ENCODE measurements at places on chromosomes 6 and 20.
A peak's percentile ranks its signal among the peaks of the same experiment; 100 is the strongest.

DNA sequence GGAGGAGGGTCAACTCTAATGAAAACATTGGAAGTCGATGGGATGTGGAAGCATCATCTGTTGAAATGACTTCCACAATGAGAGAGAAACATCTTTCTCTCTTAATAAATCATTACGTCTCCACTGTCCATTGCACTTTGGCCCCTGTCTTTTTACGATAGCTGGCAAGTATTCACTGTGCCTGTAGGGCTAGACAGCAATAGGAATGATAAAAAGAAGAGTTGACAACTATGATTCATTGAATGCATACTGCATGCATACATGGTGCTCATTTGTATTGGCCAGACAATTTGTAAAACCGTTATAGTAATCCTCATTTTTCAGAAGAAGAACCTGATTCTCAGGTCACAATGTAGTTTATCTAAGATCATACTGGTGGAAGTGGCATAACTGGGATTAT, 220.3 kb downstream of the KCNQ5 start:
- no peak for DNase-seq
- no peak overlapping the region for H3K4me3 ChIP-seq
- no peaks in the 10 kb centered on the region for H3K27me3 ChIP-seq
- H3K4me1 ChIP-seq: no peaks in the 10 kb centered on the region
- no peak overlapping the region for H3K27ac ChIP-seq

DNA sequence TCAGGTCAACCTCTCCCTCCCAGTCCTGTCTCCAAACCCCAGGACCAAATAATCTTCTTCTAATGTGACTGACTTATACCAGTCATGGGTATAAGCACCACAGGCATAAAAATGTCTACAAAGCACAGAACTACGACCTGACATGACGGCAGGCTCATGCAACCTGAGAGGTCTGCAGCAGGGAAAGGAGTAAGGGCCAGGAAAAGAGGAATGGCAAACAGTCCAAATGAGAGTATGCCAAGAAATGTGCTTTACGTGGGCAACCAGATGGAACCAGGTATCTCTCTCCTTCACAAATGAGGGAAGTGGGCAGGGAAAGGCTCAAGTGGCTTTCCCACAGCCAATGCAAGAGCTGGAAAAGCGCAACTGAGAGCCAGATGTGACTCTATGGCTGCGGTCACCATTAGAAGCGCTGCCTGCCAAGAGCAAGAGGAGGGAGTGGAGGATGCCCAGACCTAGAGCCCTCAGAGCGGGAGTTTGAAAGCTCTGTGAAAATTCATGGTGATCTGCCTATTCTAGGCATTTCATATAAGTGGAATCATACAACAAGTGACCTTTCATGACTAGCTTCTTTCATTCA, 6.0 kb downstream of the APMAP start:
- no peak for DNase-seq
- no peak overlapping the region for H3K27ac ChIP-seq
- peaks cover 6% of the 10 kb centered on the region for H3K4me1 ChIP-seq
- H3K27me3 ChIP-seq: no peaks in the 10 kb centered on the region

- DNase-seq: no peak
- H3K27ac ChIP-seq: no peak overlapping the region
- H3K4me3 ChIP-seq: no peak overlapping the region
Observed at GRCh38 chr6:116887168-116887567, 10.1 kb downstream of the RFX6 start.

DNA sequence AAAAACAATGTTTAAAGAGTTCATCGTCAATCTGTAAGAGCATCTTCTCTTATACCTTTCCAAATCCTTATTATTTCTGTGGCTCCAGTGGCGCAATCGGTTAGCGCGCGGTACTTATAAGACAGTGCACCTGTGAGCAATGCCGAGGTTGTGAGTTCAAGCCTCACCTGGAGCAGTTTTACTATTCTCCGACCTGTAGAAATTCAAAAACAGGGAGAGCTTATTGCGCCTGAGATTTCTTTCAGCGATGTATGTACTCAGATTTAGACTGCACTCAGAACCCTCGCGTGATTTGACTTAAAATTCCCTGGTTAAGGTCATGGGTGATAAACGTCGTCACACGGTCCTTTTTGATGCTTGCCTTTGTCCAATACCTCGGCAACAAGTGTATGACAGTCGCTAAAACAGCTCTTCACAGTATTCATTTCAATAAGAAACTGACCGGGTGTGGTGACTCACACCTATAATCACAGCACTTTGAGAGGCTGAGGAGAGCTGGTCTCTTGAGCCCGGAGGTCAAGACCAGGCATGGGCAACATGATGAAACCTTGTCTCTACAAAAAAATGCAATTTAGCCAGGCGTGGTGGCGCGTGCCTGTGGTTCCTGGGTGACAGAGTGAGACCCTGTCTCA, 11.9 kb downstream of the GPX5 start:
- peak; percentile 90 for DNase-seq
- peaks cover 26% of the 10 kb centered on the region for H3K4me1 ChIP-seq
- peak overlapping the region; percentile 19 for H3K27ac ChIP-seq
- H3K4me3 ChIP-seq: no peak overlapping the region
- H3K27me3 ChIP-seq: no peaks in the 10 kb centered on the region
- no peaks in the 10 kb centered on the region for H3K36me3 ChIP-seq

GRCh38 chr20:52596256-52596655, 375.9 kb upstream of the TSHZ2 start:
- H3K36me3 ChIP-seq: no peaks in the 10 kb centered on the region
- DNase-seq: no peak
- H3K27ac ChIP-seq: no peak overlapping the region
- no peaks in the 10 kb centered on the region for H3K27me3 ChIP-seq
- H3K4me3 ChIP-seq: no peak overlapping the region
- no peaks in the 10 kb centered on the region for H3K4me1 ChIP-seq

Measured in HCT116 (cell line).